Common myeloid progenitor, CD34-positive (primary cell): ENCODE measurements at places on chromosomes 11 and 22.

- peak; percentile 96 for DNase-seq
Observed at GRCh38 chr22:37538590-37539357, 19.6 kb upstream of the CARD10 start.

DNA sequence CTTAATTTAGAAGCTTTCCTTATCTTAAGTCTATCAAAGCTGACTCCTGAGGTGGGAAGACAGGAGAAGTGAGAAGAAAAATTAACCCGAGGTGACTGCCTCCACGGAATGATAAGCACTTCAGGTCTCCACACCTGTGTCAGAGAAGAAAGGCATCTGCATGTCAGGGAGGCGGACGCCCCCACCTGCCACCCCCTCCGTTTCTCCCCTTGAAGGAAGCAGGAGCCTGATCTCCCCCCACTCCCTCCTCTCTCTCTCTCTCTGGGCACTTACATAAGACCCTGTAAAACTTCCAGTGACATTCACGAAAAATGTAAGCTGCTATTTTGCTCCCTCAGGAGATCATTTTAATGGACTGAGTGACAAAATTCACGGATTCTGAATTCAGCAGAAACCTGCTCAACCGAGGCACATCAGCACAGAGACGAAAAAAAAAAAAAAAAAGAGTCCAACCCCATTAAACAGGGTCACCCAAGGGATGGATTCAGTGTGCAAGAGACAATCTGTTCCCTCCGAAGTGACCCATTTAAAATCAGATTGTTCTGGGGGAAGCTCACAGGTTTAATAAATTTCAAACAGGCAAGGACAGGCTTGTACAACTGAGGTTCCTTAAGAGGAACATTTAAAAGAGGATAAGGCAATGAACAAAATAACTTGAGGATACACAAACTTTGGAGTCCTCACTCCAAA lies 1.5 kb downstream of the LARGE1 start:
- no peak for DNase-seq

DNA sequence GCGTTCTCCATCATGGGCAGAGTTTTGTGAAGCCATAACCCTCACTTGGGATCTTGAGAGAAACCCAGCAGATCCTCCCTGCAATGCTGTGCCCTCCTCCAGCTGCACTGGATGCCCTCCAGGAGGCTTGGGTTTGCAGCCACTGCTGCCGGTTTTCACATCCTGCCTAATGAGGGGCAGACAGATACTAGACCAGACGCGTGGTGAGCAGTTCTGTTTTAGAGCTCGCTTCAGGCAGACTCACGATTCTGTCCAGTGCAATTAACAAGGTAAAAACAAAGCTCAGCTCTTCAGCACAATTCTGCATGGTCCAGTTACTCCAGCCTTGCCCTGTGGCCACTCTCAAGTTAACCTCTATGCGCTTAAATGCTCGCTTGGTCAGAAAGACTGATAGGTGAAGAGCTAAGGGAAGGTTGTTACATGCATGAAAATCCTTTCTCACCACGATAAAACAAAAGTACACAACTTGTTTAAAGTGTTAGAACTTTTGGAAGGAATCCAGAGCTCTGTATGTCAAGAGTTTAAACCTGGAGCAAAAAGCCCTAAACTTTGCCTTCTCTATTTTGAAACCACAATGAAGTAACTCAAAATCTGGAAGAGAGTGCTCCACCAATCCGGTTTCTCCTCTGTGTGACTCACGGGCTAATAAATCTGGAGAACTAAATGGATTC lies 292.3 kb upstream of the FAT3 start:
- DNase-seq, result no peak

- DNase-seq, result no peak
Observed at GRCh38 chr11:90197377-90197776, 25.5 kb downstream of the CHORDC1 start.

DNA sequence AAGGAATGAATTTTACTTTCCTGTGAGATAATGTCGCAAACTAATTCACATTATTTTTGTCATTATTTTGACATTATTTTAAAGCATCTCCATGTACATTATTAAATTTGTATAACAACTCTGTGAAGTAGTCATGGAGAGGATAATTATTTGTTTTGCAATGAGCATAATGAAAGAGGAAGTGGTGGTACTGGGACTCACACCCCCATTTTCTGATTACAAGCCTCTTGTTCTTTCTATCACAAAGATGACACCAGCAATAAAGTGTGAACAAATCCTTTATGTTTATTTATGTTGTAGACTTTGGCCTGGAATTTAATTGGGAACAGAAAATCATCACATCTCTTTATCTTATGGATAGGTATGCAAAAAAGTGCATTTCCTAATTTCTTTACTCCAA lies 522.6 kb downstream of the TMEM135 start:
- DNase-seq, result peak; percentile 26

- DNase-seq, result no peak
Observed at GRCh38 chr11:62610403-62610802, 2.2 kb downstream of the EML3 start.

DNA sequence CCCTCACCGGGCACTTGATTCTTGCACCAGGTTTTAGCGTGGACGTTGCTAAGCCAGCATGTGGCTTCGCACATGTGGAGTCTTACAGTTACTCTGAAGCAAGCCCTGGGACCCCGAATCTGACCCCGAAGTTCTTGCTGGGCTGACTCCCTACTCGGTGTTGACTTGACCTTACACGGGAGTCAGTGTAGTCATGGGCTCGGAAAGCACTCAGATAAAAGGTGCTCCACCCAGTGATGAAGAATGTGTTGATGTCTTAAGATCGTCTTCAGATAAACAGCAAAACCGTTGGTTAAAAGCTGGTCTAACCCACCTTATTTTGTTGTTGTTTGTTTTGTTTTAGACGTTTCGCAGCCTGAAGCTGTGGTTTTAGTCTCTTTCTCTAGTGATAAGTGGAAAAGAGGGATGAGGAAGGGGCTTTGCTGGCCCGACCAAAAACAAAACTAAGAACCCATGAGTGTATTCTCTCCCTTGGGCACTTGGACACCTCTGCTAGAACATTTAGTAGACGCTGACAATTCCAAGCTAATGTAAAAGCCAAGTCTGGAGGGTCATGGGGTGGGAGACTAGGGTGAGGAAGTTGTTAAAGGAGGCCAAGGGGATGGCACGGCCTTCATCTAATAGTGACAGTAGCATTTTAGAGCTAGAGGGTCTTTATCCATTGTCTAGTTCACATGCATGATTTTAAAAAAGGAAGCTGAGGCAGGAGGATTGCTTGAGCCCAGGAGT lies 69.9 kb downstream of the BCR start:
- DNase-seq, result no peak

DNA sequence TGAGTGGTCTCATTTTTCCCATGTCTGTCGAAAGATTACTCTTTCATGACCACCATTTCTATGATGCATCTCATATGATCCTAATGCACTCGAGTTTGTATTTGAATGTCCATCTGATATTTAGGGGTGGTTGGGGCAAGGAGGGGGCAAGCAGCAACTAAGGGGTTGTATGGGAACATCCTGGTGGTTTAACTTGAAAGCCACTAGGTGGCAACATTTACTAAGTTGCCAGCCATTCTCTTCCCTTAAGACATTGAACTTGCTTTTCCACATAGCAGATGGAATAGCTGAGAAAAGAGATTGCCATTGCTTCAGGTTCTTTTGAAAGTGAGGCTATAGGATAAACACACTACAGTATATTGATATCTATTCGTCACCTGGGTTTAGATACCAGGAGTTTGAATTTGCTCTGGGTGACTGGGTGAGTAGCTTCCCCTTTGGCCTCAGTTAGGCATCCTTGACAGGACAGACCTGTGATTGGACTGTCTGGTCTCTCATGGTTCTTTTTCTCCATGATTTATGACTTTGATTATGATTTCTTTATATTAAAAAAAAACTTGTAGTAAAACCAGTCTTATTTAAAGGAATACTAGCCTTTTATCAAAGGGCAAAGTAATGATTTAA lies 32.4 kb downstream of the NF2 start:
- DNase-seq, result peak; percentile 70

DNA sequence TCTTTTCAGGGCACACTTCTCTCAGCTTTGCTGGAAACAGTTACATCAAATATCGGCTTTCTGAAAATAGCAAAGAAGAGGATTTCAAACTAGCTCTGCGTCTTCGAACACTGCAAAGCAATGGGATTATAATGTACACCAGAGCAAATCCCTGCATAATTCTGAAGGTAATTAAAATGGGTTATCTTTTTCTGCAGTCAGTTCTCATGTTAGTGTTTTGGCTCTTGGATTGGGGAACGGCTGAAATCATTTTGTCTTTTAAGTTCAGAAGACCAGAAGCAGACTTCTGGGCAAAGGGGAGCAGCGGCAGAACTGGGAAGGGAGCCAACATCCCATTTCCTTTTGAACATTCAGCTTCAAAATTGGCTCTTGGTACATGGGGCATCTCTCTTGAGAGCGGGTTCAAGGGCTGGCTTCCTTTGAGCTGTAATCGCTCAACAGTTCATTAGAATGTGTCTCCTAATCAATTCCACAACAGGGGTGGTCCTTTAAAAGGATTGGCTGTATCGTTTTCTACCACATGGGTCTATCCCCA lies 110.2 kb upstream of the MTNR1B start:
- no peak for DNase-seq

- no peak for DNase-seq
Observed at GRCh38 chr11:64919627-64920026, 2.6 kb upstream of the ATG2A start.

DNA sequence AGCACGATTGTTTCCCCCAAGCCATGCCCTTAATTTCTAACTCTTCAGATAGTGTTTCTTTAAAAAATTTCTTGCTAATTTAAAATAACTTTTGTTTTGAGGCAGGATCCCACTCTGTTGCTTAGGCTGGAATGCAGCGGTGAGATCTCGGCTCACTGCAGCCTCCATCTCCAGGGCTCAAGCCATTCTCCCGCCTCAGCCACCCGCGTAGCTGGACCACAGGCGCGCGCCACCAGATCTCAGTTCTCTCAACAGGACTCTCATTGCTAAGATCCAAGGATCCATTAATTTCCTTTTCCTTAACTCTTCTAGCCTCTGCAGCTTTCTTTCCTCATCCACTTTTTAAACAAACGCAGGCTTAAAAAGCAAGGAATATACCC lies 327 bp upstream of the MED17 start:
- peak; percentile 56 for DNase-seq

DNA sequence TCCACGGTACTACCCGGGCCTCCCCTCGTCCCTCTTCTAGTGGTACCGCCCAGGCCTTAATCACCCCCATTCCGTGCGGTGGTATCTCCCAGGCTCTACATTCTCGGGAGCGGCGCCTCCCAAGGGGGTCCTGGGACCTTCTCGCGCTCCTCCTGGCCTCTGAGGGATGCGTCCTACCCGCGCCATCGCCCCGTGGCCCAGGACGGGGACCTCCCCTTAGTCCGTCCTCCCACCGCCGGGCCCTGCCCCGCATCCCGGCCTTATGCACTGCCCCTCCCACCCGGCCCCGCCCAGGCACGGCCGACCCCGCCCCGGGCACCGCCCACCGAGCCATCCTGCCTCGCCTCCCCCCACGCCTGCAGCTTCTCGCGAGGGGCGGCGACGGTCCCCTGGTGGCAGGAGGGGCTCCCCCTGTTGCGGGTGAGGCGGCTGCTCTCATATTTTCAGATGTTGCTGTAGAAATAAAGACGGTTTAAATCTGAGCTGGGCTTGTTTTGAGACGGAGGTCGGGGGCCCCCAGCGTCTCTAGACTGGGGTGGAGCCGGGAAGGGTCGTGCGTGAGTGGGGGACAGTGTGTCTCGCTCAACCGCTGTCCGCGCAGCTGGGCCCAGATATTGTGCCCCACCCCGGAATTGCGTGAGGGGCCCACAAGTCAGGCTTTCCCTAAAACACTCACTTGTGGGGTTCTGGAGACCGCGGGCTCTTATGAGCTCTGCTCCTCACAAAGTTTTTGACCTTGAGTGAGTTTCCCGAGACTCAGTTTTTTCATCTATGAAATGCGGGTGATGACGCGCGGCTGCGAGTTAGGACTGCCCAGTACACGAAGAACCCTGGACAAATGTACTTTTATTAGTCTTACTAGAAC lies 828 bp upstream of the RAB1B start:
- peak; percentile 89 for DNase-seq

DNA sequence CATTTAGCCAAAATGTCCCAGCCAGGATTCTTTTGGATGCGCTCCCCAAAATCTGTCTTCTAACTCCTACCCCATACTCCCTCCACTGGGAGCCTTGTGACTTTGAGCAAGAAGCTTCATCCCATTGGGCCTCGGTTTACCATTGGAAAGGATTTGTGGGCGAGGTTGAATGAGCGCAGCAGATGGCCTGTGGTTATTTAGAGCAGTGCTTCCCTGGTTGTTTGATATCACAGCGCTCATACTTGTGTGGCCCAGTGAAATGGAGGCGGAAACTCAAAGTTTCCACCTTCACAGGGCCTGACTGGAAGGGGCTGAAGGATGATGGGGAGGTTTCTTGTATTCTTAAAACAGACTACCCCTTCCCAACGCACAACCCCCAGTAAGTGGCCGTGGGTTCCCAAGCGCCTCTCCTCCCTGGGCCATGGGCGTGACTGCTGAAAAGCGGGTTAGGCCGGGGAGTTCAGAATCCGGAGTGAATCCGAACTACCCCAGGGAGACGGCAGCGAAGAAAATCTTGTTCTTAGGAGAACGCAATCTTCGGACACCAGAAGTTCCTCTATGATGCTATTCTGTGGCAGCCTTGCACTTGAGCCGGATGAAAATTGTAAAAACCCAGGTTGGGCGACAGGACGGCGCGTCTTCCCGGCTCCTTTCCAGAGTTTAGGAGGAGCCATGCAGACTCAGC lies 1.2 kb upstream of the ATF4 start:
- peak; percentile 58 for DNase-seq

DNA sequence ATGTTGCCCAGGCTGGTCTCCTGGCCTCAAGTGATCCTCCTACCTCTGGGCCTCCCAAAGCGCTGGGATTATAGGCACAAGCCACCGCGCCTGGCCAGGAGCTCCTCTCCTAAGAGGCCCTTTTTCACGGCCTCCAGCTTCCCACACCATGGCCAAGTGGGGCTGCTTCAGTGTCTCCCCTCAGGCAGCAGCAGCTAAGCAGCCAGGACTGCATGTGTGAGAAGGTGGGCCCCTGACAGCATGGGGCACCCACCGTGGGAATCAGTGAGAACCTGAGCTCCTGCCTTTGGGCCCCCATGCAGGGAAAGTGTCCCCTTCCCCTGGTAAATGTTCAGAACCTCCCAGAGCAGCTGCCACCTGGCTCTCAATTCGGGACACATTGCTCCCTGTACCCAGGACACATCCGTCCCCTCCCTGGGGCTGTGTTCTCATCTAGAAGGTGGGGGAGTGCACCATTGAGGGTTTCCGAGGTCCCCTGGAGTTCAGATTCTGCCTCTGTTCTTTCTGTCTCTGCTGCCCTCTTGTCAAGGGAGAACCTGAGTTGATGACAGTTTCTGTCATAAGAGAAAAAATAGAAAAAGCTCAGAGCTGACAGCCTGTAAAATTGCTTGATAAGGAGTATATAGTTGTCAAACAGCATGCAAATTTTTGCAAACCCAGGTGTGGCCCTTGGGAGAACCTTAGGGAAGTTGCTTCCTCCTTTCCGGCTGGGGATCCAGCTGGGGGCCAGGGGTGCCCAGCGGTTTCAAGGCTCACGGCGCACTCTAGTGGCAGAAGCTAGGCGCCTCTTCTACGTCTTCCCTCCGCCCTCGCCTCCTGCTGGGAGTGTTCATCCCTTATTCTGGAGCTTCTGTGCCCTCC lies 29.7 kb downstream of the FAM83F start:
- peak; percentile 42 for DNase-seq
